Osteoblast (primary cell): ENCODE measurements at places on chromosomes 3 and 15.

GRCh38 chr15:31399544-31400171 lies 73.0 kb downstream of the KLF13 start:
- H3K36me3 ChIP-seq = no peaks in the 10 kb centered on the region
- H3K27ac ChIP-seq = peak overlapping the region; percentile 80
- no peak overlapping the region for H3K4me3 ChIP-seq
- peaks cover 68% of the 10 kb centered on the region for H3K4me1 ChIP-seq
- no peaks in the 10 kb centered on the region for H3K27me3 ChIP-seq

- H3K36me3 ChIP-seq = no peaks in the 10 kb centered on the region
- peak; percentile 27 for DNase-seq
- H3K4me1 ChIP-seq = no peaks in the 10 kb centered on the region
Measured at GRCh38 chr15:49521802-49522201, 98.8 kb downstream of the FGF7 start.

DNA sequence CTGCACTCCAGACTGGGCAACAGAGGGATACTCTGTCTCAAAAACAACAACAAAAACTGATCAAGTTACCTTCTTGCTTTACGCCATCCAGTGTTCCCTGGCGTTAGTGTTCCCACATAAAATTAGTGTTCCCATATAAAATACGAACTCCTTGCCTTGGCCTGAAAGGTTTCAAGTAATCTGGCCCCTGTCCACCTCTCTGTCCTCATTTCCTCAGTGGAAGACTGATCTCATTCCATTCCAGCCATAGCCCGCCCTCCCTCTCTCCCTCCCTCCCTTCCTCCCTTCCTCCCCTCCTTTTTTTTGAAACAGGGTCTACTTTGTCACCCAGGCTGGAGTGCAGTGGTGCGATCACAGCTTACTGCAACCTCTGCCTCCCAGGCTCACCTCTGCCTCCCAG lies 2.8 kb upstream of the CAND2 start:
- H3K27me3 ChIP-seq = no peaks in the 10 kb centered on the region
- H3K4me3 ChIP-seq = no peak overlapping the region
- H3K36me3 ChIP-seq = no peaks in the 10 kb centered on the region
- no peak overlapping the region for H3K27ac ChIP-seq
- peaks cover 5% of the 10 kb centered on the region for H3K4me1 ChIP-seq

DNA sequence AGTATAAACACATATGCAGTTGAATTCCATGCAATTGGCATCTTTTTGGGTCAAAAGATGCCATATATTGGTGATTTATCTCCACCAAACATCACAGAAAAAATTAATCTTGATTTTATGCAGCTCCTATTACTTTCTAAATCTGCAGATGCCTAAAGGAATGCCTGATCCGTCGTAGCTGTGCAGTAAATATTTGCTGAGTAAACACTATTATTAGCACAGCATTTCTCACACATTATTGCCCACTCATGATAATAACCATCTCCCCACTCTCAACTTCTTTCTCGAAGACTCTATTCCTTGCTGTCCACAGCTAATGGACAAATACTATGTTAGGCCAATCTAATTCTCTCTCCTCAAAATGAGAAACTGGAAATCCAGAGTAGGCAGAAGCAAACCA lies 625.2 kb downstream of the ZIC1 start:
- no peaks in the 10 kb centered on the region for H3K36me3 ChIP-seq
- DNase-seq = no peak
- no peaks in the 10 kb centered on the region for H3K4me1 ChIP-seq
- no peak overlapping the region for H3K4me3 ChIP-seq

DNA sequence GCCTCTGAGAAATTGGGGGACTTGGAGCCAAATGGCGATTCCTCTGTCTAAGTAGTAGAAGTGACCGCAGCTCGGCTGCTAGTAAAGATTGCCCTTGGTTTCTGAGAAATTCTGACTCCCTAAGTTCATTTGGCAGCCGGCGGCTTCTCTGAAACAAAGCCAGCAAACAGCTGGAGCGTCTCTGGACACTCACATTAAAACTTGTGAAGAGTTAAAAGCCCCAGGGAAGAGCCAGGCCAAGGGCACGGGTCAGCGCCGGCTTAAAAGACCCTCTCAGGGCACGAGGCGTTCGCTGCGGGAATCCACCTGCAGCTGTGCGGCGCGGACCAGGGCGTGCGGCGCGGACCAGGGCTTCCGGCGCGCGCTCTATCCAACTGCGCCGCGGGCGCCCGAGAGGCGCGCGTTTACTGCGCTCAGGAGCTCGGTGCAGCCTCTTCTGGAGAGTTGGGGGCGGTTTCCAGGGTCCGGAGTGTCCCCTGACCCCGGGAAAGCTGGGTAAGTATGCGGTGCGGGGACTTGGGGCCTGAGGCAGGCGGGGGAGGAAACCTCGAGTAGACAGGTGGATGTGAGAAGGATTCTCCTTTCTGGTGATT lies at the start of gene COL6A5:
Gene COL6A5, plus strand, starts transcription at position 186 of the 593 bp plus-strand sequence. CDS start 27,967 bp downstream, outside the sequence.
- H3K36me3 ChIP-seq = no peaks in the 10 kb centered on the region
- peaks cover 6% of the 10 kb centered on the region for H3K27me3 ChIP-seq
- H3K4me1 ChIP-seq = no peaks in the 10 kb centered on the region
- H3K27ac ChIP-seq = no peak within 1 kb of the TSS

GRCh38 chr15:83656943-83657528 lies 3.1 kb downstream of the ADAMTSL3 start:
- peaks cover 23% of the 10 kb centered on the region for H3K27me3 ChIP-seq
- H3K27ac ChIP-seq = no peak overlapping the region
- no peak overlapping the region for H3K4me3 ChIP-seq
- peak; percentile 74 for DNase-seq

DNA sequence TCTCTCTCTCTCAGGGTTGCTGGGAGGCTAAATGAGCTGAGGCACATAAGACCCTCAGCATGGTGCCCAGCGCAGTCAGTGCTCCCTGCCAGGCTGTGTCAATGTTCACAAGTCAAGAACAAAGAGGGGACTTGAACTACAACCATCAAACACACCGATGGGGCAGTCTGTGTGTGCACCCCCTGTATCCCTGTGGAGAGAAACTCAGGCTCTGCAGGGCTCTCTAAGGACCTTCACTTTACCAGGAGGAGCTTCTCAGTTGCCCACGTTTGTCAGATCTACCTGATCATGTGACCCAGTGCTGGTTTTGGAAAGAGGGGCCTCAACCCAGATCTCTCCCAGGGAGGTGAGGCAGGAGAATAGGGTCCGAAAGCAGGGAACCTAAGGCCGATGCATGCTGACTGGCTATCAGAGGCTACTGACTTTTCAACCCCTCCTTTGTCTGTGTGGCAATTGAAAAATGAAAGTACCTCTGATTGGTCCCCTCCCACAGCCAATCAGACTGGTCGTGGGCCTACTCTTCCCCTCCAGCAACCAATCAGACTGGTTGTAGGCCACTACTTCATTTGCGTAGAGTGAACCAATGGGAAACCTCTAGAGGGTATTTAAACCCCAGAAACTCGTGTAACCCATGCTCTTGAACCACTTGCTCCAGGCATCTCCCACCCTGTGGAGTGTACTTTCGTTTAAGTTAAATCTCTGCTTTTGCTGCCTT lies 34.0 kb downstream of the RHCG start:
- no peak overlapping the region for H3K4me3 ChIP-seq
- H3K27me3 ChIP-seq = peaks cover 49% of the 10 kb centered on the region
- DNase-seq = no peak
- H3K27ac ChIP-seq = no peak overlapping the region

DNA sequence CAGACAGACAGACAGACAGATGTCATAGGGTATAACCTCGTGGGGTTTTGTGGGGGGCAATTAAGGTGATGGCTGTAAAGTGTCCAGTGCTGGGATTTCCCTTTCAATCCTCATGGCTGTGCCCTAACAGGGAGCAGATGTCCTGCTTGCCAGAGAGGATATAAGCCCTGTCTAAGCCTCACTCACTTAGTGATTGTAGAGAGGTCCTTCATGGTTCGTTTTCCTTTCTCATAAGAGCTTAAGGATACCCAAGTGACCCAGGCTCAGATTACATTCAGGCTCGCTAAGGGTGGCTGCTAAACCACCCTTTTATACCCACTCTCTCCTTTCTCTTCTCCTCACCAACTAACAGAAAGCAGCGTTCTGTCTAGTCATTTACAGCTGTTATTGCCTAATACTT lies 19.2 kb downstream of the LYSMD2 start:
- H3K27ac ChIP-seq = no peak overlapping the region
- no peaks in the 10 kb centered on the region for H3K27me3 ChIP-seq
- DNase-seq = no peak
- H3K4me1 ChIP-seq = peaks cover 4% of the 10 kb centered on the region

DNA sequence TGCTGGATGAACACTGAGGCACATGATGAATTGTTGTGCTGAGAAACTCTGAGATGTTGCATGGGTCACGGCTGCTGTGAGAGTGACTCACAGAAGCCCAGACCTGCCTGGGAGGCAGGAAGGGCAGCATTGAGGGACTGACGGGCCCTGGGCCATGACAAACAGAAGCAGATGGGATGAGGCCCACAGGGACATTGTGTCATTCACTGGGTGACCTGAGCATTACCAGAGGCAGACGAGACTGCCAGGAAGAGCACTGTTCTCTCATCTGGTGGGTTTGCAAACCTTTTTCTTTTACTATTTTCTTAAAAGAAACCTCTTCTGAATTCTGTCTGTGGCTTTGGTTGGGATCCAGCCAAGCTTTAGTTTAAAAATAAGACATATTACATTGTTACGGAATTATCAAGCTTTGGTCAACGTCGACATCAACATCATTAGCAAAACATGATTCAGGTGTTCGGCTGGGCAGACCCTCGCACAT lies 67.8 kb downstream of the BDH1 start:
- no peak overlapping the region for H3K4me3 ChIP-seq
- H3K36me3 ChIP-seq = no peaks in the 10 kb centered on the region
- no peaks in the 10 kb centered on the region for H3K27me3 ChIP-seq
- DNase-seq = peak; percentile 96
- H3K4me1 ChIP-seq = peaks cover 38% of the 10 kb centered on the region

GRCh38 chr3:178320456-178321351 lies 215.5 kb upstream of the KCNMB2 start:
- H3K4me1 ChIP-seq = peaks cover 16% of the 10 kb centered on the region
- no peaks in the 10 kb centered on the region for H3K36me3 ChIP-seq
- no peaks in the 10 kb centered on the region for H3K27me3 ChIP-seq
- DNase-seq = no peak
- no peak overlapping the region for H3K27ac ChIP-seq

- H3K27ac ChIP-seq = no peak overlapping the region
- no peak for DNase-seq
- H3K36me3 ChIP-seq = no peaks in the 10 kb centered on the region
- no peaks in the 10 kb centered on the region for H3K27me3 ChIP-seq
- no peaks in the 10 kb centered on the region for H3K4me1 ChIP-seq
Measured at GRCh38 chr15:85274315-85275050, 105.9 kb upstream of the AKAP13 start.
